ENCODE measurements at places on chromosomes 6 and 20.

DNA sequence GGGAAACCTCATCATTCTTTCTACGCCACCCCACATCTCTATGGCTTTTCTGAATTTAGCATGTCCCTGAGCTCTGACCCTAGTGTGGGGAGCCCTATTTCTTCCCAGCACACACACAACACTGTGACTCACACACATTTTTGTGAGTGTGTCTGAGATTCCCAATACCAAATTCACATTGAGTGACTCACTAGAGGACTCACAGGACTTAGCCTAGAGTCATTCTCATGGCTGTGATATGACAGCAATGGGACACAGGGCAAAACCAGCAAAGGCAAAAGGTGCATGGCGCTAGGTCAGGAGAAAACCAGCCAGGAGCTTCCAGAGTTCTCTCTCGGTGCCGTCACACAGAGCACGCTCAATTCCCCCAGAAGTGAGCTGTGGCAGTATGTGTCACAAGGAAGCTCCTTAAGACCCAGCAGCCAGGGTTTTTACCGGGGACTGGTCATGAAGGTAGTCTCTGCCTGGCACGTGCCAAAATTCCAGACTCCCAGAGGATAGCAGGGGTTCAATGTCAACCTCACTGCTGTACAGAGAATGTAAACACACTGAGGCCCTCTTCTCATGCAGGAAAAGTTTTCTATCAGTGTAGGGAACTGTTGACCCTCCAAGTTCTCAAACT lies 6.2 kb downstream of the CSTL1 start:
- DNase-seq = no peak

DNA sequence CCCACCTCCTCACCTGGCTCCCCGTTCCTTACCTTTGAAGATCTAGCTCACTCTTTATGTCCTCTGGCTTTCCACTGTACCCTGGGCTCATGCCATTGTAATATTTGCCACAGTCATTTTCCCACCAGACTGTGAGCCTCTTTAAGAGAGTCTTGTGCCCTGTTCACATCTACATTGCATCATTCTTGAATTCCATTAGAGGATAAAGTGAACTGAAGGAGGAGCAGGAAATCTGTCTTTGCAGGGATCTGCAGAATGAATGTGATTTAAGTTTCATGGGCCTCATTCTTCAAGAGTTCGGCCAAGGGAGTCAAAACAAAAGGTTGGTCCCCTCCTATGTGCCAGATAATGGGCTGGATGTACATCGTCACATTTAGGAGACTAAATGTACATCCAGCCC lies 272.6 kb upstream of the CITED2 start:
- no peak for DNase-seq

GRCh38 chr20:24998121-24998520 lies 5.6 kb upstream of the APMAP start:
- no peak for DNase-seq

DNA sequence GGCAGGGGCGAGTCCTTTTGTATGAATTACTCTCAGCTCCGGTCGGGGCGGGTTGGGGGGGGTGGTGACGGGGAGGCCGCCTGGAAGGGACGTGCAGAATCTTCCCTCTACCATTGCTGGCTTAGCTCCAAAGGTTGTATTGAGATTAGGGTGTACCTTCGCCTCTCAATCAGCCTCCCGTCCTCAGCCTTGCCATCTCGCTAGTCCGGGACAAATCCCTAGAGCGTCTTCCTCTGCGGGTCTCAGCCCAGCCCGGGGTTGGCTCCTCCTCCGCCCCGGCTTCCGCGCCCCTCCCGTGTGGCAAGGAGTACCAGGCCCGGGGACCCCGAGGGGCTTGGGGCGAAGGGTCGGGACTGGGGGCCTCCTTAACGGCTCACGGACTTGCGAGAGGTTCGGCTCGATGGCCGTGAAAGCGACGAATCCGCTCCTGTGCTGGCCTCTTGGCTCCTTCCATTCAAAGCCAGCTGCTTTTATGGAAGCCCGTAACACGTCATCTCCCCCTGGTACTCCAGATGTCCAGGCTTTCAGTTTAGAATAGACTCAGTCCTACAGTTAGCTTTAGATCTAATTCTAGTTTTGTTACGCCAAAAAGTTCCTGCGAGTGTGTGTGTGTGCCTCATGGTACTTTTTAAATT lies 636 bp upstream of the EEF1A1 start:
- no peak for DNase-seq

DNA sequence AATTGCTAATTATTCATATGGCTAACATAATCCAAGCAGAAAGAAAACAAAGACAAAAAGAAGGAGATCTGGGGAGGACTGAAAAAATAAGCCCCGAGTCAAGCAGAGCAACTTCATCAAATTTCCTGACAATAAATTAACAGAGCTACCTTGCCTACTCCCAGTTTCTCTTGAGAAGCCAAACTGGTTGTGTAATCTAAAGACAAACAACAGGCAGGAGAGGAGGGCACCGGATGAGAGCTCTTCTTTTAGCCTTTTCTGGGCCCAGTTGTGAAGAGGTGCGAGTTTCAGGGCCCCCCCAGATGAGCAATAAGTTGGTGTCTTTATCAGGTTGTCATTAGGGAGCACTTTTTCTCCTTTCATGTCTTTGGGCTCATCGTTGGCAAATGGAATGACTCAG lies 197.1 kb upstream of the PCSK2 start:
- no peak for DNase-seq

GRCh38 chr6:43845646-43846045 lies 75.6 kb downstream of the VEGFA start:
- no peak for DNase-seq

DNA sequence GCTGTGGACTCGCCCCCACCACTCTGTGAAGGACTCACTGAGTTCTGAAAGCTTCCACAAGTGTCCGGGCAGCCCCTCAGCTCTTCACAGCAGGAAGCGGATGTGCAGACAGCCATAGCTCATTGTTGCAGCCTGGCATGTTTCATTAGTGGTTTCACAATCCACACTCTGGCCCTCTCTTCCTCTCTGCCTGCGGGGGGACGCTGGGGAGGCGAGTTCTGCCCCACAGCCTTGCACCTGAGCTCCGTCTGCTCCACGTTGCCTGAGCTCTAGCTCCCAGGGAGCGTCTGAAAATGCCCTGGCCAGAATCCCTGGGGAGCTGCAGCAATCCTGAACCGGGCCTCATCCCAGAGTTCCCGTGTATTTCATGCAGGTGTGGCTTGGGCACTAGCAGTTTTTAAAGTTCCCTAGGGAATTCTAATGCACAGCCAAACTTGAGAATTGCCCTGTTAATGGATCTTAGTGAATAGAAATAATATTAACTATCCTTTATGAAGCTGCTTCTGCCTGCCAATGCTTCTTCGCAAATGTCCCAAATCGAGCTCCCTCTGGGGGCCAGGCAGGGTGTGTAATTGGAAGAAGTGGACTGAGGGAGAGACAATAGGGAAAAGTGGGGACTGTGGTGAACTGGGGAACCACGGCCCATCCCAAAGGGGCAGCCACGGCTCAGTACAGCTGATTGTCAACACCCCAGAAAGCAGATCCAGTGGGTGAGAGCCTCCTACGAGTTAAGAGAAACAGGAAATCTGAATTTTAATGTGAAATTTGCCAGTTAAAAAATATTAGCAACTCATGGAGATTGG lies 51.5 kb downstream of the CTCFL start:
- peak; percentile 80 for DNase-seq

- no peak for DNase-seq
Measured at GRCh38 chr6:10843554-10843953, 5.2 kb upstream of the MAK start.

GRCh38 chr6:136323431-136324112 lies 33.9 kb upstream of the BCLAF1 start:
- DNase-seq = no peak

DNA sequence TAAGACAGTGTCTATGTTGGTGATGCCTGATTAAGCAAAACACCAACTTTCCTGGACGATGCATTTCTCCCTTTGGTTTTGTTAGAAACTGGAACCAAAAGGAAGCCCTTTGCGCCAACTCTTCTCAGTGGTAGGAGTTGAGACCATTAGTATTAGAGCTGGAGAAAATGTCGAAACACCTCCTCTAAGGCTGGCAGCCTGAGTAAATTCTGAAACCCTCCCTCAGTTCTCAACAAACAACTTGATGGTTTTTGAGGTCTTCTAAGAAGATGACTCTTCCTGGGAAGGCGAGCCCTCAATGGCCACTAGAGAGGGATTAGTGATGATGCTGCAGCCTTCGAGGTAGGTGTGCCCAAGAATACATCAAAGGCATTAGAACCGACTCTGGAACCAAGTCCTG lies 78.4 kb upstream of the CCN6 start:
- DNase-seq = no peak

DNA sequence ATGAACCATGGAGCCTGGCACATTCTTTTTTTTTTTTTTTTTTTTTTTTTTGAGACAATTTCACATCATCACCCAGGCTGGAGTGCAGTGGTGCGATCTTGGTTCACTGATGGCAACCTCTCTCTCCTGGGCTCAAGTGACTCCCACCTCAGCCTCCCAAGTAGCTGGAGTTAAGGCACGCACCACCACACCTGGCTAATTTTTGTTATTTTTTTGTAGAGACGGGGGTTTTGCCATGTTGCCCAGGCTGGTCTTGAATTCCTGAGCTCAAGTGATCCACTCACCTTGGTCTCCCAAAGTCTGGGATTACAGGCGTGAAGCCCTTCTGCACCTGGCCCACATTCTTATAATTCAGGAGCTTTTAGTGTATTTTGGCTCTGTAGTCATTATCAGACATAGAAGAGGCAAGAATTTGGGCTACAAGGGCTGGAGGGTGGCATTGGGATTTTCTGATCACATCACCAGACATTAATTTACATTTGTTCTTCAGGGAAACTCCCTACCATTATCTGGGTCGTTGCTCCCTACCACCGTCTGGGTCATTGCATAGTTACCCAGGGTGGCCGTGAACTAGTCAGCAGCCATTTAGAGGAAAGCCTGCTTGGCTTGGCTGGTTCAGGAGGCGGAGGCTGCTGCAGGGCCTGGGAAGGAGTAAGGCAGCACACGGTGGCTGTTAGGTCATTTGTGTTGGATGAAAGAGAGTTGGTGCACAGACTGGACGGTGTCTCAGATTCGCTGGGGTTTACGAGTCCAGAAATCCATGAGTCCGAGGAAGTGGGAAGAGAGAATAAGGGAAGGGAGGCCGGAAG lies 17.6 kb downstream of the ARID1B start:
- no peak for DNase-seq

- DNase-seq = no peak
Measured at GRCh38 chr6:101824551-101825345, 431.2 kb downstream of the GRIK2 start.

DNA sequence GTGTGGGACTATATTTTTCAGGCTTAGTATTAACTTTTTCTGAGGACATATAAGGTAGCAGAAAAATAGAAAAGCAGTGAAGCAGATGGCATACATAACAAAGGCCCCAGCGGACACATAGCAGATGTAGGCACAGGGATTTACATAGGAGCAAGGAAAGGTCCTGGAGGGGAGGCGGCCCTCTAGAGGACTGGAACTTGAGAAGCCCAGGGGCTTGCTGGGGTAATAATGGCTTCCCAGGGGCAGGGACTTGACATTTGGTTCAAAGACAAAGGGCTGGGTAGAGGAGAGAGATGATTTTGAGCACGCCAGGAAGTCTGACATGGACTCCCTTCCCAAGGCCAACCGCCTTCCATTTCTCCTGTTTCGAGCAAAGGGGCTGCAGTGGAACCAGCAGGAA lies 31.7 kb upstream of the OSTM1 start:
- no peak for DNase-seq

DNA sequence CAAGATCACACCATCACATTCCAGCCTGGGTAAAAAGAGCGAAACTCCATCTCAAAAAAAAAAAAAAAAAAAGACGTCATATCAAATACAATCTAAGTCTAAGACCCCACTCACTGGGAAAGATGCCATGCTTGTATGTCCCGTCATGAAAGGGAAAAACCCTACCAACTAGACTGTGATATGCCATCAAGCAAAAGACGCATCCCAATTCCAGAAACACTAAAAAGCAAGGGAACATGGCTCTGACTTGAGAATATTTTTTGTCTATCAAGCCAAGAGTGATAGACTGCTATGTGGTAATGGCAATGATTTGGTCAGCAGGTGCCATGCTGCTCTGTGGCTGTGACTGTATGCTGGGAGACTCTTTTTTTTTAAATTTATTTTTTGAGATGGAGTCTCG lies 23.0 kb downstream of the LAMA5 start:
- no peak for DNase-seq

- DNase-seq = no peak
Measured at GRCh38 chr6:96162711-96163120, 146.9 kb downstream of the FUT9 start.

GRCh38 chr6:161918109-161918531 lies 644.3 kb upstream of the AGPAT4 start:
- no peak for DNase-seq

GRCh38 chr6:14542670-14543366 lies 425.2 kb downstream of the CD83 start:
- DNase-seq = no peak

DNA sequence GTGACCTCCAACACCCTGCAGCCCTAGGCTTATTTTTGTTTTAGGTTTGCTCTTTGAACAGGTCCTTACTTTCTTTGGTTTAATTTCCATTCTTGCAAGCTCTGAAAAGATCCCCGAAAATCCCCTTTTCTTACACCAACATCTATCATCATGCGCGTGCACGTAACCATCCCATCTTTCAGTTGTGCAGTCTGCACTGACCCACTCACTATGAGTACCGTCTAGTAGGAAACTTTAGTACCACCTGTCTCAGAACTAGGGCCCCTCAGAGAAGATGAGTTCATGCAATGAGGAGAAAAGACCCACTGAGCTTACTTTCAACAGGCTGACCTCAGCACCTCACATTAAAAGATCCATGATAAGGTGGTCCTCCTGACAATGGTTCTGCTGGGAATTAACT lies 120.6 kb upstream of the AGPAT4 start:
- DNase-seq = no peak

- DNase-seq = no peak
Measured at GRCh38 chr20:10758446-10758845, 84.6 kb upstream of the JAG1 start.

GRCh38 chr6:43089874-43090558 lies 13.9 kb downstream of the PTK7 start:
- no peak for DNase-seq

DNA sequence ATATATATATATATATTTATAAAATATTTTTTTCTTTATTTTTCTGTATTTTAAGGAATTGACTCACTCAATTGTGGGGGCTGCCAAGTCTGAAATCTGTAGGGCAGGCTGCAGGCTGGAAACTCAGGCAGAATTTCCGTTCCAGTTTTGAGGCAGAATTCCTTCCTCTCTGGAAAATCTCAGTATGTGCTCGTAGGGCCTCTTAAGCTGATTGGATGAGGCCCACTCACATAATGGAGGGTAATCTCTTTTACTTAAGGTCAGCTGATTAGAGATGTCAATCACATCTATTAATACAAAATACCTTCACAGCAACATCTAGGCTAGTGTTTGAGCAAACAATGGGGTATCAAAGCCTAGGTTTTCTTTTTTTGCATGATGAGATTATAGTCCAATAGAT lies 244.7 kb upstream of the RNF24 start:
- no peak for DNase-seq

- DNase-seq = no peak
Measured at GRCh38 chr6:22852101-22852500, 282.7 kb downstream of the HDGFL1 start.

GRCh38 chr6:57298741-57299140 lies 18.7 kb upstream of the PRIM2 start:
- DNase-seq = no peak

- no peak for DNase-seq
Measured at GRCh38 chr6:167093922-167094432, 28.9 kb upstream of the CCR6 start.
